ENCODE measurements at places on chromosomes 4 and X. TPM values are rescaled to one million over a fixed set of nuclear protein-coding genes. Genes with fewer than 3 reads are reported as not detected.

POU4F2 gene
- not detected for total RNA-seq

TMEM164 gene
- 24.3 TPM for total RNA-seq

ABCB7 gene
- 21.3 TPM for total RNA-seq

TLR10 gene
- total RNA-seq: under 0.01 TPM

JAKMIP1 gene
- not detected for total RNA-seq

TSR2 gene
- 15.2 TPM for total RNA-seq

SHROOM2 gene
- total RNA-seq: 11.4 TPM

SLC10A6 gene
- total RNA-seq: 41.0 TPM
